ENCODE measurements at places on chromosomes 6 and 20. TPM values are rescaled to one million over a fixed set of nuclear protein-coding genes. Genes with fewer than 3 reads are reported as not detected.

Gene TCF21
- total RNA-seq = not detected

Gene IRF4
- 6.6 TPM for total RNA-seq

Gene PI16
- total RNA-seq = 2.1 TPM

DNA sequence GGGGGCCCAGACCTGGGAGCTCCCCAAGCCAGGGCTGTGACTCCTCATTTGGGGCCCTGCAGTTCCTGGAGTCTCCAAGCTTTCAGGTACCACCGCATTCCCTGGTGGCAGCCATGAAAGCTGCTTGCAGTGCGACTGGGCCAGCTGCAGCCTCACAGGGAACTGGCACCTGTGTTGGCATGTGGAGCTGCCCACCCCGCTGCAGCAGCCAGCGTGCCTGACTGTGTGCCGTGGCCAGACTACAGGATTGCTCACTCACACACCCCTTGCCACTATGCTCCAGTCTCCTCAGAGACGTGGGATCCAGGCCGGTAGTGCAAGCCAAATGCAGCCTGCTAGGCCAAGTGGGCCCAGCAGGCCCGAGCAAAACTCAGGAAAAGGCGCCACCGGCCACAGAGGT is 450.7 kb downstream of the COL12A1 start:
- no peak for DNase-seq

- DNase-seq = no peak
Measured at GRCh38 chr6:19413323-19413722, 423.8 kb upstream of the ID4 start.

Gene VARS1
- total RNA-seq = 39.2 TPM

GRCh38 chr20:41191562-41192500 is 54.5 kb downstream of the PLCG1 start:
- no peak for DNase-seq

Gene SLA2
- 0.52 TPM for total RNA-seq

- no peak for DNase-seq
Measured at GRCh38 chr6:169131390-169131789, 122.3 kb downstream of the THBS2 start.

Gene VNN1
- not detected for total RNA-seq

Measured in lower leg skin (tissue), 4 donors.